ENCODE measurements at places on chromosomes 1 and 21.
A peak's percentile ranks its signal among the peaks of the same experiment; 100 is the strongest.

DNA sequence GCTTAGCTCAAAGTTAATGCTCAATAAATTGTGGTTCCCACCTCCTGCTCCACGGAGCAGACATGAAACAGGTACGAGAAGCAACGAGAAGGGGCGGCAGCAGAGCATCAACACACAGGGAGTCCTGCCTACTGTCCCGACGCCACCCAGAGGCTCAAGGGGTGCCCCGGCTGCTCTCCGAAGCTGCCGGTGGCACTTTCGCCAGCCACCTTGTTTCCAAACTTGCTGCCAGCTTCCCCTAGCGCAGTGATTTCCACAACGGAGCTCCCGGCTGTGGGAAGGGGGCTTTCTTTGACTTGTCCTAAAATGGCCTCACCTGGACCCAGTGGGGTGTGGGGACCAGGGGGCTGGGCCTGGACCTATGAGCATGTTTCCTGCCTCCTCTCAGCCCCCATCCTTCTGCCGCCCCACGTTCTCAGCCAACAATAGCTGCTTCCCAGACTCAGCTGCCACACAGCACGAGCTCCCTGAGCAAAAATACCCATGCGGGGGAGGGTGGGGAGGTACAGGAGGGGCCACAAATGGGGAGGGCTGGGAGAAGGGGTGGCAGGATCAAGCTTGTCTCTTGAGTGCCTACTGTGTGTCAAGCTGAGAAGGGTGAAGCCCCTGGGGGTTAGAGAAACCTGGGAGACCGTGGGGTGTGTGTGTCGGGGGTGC lies 35.6 kb upstream of the ECE1 start:
- no peak for DNase-seq

DNA sequence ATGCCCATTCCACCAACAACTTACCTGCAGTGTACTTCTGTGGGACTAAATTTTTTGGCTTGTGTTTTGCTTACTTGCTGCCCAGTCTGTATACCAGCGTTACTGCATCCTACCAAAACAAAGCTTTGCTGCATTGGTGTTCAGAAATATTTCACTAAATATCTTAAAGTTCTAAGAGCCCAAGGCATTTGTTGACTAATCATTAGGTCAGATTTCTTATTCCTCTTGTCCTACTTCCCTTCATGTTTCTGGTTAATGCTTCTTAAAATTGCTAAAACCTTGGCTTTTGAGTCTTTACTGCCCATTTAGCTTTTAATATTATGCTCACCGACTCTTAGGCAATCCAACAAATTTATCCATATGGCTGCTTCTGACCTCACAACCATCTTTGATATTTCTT lies 161.8 kb downstream of the DPYD start:
- no peak for DNase-seq

DNA sequence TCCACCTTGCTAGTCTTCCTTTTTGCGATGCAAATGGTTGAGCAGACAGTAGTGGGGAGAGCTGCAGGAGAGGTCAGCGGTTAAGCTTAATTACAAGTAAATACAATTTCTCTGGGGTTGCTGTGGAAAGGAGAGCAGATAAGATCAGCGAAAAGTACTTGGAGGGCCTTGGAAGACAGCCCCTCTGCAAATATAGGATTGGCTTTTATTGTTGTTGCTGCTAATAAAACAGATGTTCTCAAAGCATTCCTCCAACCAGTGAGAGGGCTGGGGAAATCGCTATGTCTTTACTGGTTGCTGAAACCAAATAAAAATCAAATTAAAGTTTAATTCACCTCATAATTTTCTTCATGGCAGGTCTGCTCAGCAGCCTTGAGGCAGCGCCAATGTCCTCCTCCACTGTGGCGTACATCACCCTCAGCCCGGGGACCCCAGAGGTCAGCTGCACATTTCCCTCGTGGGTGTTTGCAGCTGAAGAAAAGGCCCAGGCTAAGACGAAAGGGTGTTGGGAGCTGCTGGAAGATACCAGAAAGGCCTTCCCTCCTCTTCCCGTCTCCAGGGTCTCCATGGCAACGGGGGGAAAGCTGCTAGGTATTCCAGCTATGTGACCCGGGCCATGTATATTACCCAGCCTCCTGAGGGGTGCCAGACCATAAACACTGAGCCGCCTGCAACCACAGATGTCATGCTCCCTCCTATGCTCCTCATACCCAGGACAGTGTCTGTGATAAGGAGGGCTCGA lies 54.6 kb upstream of the POU2F1 start:
- DNase-seq, result no peak

DNA sequence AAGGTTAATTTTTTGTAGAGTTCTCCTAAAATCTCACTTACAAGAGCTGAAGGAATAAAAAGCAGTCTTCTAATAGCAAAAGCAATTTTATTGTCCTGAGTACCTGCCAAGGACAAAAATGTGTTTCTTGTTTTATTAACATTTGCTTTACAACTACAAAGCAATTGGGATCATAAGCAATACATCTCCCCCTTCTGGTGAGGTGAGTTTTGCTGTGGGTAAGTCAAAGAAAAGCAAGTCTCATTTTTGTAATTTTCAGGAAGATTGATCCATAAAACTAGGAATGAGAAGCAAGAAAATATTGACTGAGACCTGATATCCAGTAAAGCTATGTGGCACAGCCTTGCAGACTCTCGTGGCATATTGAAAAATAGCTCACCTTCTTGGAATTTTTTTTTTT lies 2162.7 kb downstream of the NCAM2 start:
- DNase-seq, result no peak

DNA sequence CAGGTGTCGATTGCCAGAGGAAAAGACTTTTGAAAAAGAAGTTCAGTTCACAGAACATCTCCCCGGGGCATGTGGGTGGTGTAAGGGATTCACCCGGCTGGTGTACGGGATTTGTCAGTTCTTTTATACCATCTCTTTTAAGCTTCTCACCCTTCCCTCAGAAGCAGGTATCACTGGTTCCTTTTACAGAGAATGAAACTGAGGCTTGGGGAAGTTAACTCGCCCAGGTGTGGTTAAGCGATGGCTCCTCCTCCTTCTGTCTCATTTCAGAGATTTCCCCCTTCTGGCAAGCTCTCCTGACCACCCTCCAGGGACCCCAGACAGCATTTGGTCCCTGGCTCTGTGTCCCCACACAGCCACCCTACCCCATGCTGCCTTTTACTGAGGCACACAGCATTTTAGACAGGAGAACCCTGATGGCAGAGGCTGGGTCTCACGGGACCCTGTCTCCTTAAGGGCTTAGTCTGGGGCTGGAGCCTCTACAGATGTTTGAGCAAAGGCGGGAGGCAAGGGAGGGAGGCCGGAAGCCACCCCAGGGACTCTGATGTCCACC lies 2.8 kb upstream of the ECE1 start:
- DNase-seq, result peak; percentile 60

- DNase-seq, result no peak
Measured at GRCh38 chr1:1359664-1360468, 1.5 kb upstream of the MXRA8 start.

- no peak for DNase-seq
Measured at GRCh38 chr1:45266151-45266801, 59.9 kb upstream of the ZSWIM5 start.

GRCh38 chr21:43699933-43700599 lies 18.9 kb upstream of the PDXK start:
- DNase-seq, result no peak

GRCh38 chr1:219179293-219179692 lies 5.6 kb downstream of the LYPLAL1 start:
- DNase-seq, result no peak

DNA sequence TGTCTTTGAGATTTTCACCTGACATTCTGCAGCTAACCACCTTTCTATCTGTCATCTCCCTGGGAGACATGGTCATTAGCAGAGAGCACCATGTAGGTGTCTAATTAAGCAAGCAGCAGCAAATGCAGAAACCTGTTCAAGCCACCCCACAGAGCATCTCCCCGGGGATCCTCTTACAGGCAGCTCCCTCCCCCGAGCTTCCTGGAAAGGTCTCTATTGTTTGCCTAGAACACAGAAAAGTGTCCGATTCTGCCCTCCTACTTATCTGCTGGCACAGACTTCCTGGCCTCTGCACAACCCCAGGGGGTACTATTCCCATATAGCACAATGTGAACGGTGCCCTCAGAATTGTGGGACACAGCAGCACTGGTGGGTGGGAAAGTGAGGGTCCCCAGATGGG lies 46.1 kb downstream of the PLEKHA6 start:
- no peak for DNase-seq

GRCh38 chr1:2840036-2840809 lies 38.7 kb upstream of the TTC34 start:
- peak; percentile 80 for DNase-seq

- DNase-seq, result no peak
Measured at GRCh38 chr1:98963064-98963758, 41.5 kb downstream of the PLPPR5 start.

- DNase-seq, result no peak
Measured at GRCh38 chr1:70714149-70714548, 303.1 kb downstream of the CTH start.

- DNase-seq, result no peak
Measured at GRCh38 chr1:43998000-43998378, 6.6 kb downstream of the CCDC24 start.

- no peak for DNase-seq
Measured at GRCh38 chr1:38487396-38487795, 372.2 kb downstream of the RRAGC start.

DNA sequence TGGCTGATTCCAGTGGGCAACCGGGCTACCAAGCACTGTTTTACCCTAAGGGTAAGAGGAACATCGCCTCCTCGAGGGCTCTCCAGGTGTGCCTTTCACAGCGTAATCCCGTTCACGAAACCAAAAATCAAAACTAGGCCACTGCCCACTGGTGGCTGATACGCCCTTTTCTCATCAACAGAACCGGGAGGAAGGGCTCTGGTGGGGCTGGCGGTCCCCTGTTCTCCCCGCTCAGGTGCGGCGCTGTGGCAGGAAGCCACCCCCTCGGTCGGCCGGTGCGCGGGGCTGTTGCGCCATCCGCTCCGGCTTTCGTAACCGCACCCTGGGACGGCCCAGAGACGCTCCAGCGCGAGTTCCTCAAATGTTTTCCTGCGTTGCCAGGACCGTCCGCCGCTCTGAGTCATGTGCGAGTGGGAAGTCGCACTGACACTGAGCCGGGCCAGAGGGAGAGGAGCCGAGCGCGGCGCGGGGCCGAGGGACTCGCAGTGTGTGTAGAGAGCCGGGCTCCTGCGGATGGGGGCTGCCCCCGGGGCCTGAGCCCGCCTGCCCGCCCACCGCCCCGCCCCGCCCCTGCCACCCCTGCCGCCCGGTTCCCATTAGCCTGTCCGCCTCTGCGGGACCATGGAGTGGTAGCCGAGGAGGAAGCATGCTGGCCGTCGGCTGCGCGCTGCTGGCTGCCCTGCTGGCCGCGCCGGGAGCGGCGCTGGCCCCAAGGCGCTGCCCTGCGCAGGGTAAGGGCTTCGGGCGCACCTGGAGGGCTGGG lies at the start of gene IL6R:
Gene IL6R (plus strand): TSS at position 360 of the 763 bp plus-strand sequence. CDS start 287 bp downstream, at position 647.
- DNase-seq, result peak; percentile 80

GRCh38 chr1:209095627-209096595 lies 487.6 kb upstream of the CAMK1G start:
- DNase-seq, result no peak

DNA sequence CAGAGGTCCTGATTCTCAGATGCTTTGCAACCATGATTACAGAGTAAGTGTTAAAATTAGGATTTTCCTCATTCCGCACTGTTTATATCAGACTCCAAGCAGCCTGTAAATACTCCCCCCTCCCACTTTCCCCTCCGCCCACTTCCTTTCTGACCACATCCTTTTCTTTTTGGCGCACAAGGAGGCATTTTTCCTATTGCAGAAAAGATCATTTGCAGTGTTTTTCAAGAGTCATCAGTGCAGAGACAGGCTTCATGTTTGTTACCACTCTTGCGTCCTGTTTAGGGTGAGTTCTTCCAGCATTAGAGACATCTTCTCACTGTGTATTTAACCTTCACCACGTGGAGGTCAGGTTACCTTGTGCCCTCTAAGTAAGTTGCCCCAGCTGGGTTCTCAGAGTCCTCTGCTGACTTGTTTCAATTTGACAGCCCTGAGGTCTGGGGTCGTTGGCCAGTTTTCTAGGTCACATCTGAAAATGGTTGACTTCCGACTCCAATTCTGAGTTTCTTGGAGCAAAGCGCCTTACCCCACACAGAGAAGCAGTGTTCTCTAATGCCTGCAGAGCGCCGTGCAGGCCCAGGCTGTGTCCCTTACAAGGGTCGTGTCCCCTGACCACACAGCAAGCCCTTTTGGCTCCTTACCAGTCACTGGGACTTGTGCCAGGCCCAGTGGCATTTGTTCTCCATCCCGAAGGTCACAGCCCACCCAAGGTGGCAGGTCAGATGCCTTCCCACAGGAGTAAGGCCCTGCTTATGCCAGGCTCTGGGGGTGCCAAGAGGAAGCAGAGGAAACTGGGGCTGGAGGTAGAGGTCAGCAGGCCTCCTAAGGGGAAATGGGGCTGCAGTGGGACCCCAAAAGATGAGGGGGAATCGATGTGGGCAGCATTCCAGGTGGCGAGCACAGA lies 85.6 kb downstream of the FAM78B start:
- DNase-seq, result no peak

DNA sequence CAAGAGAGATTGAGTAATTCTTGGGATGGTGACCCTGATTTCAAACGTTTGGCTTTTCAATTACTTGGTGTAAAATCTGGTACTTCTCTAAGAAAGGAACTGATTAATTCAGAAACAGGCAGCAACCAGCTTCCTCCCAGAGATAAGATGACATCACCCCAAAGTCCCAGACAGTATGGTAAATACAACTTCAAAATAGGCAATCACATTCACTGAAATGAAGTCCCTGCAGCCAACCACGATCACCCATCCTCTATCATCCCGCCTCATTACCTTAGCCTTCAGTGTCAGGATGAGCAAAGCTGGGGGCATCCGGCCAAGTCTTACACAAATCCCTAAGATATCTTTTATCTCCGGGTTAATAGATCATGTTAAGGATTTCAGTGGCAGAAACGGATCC lies 26.4 kb upstream of the RUNX1 start:
- DNase-seq, result no peak

DNA sequence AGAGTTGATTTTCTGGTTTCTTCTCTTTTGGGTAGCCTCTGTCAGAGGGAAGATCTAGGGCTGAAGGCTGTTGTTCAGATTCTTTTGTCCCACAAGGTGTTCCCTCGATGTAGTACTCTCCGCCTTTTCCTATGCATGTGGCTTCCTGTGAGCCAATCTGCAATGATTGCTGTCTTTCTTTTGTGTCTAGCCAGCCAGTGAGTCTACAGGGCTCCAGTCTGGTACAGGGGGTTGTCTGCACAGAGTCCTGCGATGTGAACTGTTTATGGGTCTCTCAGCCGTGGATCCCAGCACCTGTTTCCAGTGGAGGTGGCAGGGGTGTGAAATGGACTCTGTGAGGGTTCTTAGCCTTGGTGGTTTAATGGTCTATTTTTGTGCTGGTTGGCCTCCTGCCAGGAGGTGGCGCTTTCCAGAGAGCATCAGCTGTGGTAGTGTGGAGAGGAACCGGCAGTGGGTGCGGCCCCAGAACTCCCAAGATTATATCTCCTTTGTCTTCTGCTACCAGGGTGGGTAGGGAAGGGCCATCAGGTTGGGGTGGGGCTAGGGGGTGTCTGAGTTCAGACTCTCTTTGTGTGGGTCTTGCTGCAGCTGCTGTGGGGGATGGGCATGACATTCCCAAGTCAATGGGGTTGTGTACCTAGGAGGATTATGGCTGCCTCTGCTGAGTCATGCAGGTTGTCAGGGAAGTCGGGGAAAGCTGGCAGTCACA lies 81.3 kb upstream of the C21orf91 start:
- no peak for DNase-seq

GRCh38 chr1:106924360-106924759 lies 132.1 kb upstream of the PRMT6 start:
- DNase-seq, result no peak

GRCh38 chr1:183218027-183218618 lies 32.1 kb downstream of the LAMC2 start:
- no peak for DNase-seq

GRCh38 chr1:208942394-208943130 lies 641.0 kb upstream of the CAMK1G start:
- DNase-seq, result no peak

All from CD4-positive, alpha-beta T cell treated with Interleukin-6 at 100 ng/mL for 8 hours (primary cell).